Epithelial cell of esophagus (primary cell): ENCODE measurements at places on chromosomes 16 and 17.
A peak's percentile ranks its signal among the peaks of the same experiment; 100 is the strongest.

- no peak for DNase-seq
These were observed 94.0 kb upstream of the METRNL start for GRCh38 chr17:82985428-82985805.

GRCh38 chr17:40358323-40359038, 6.1 kb downstream of the GJD3 start:
- peak; percentile 84 for DNase-seq

GRCh38 chr16:73713778-73714495, 582.7 kb upstream of the PSMD7 start:
- peak; percentile 47 for DNase-seq

DNA sequence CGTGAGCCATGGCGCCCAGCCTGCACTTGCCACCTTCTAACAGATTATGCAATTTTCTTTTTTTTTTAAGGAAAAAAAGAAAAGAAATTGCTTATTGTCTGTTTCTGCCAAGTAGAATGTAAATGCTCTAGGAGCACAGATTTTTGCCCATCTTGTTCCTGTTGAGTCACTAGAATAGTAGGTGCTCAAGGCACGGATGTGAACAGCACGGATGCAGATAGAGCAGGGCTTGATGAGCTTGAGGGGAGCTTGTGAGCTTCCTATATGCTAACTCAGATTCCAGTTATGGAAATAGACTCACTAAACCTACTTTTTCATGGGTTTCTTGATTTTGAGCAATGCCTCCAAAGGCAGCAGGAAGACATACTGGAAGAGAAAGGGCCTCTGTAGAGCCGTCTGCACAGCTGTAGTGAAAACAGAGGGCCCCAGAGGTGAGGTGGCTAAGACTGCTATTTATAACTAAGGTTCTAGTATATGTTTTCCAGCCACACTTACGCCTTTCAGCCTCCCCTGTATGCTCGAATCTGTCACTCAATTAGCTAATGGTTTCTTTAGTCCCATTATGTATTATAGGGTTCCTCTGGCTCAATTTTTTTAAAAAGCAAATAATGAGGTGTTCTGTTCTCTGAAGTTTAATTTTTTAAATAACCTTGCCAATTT, 72.8 kb downstream of the WWP2 start:
- no peak for DNase-seq

GRCh38 chr16:66459878-66460277, 32.8 kb downstream of the BEAN1 start:
- DNase-seq = no peak

DNA sequence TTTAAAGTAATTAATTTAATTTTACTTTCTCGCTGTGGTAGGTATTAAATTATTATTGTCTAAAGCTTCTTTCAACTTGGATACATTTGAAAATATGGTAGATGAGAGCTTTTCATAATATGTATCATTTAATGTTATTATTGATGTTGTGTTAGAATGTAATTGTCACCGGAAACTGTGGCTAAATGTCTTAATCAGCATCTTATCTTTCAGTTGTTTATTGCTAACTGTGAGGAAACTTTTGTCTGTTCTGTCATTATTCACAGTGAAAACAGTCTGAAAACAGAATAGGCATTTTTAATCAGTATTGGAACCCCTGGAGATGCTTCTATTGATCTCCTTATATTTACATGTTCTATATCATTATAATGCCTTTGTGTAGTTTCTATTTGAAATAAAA, 120.7 kb downstream of the STXBP4 start:
- DNase-seq = no peak

DNA sequence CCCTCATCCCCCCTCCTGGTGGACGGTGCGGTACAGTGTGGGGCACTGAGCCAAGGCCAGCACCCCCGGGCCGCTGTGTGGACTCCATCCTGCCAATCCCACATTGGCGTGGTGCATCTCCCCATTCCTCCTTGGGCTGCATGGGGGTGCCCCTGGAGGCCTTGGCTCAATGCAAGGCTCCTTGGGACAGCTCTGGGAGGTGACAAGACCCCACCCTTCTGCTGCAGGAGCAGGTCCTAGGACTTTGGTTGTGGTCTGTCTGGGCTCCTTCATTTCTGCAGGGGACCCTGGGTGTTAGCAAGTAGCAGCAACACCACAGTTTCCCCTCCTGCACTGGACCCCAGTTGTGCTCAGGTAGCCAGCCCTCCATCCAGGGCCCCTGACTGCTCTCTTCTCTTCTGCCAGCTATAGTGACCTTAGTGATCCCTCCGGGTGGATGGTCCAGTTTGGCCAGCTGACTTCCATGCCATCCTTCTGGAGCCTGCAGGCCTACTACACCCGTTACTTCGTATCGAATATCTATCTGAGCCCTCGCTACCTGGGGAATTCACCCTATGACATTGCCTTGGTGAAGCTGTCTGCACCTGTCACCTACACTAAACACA, 1.3 kb downstream of the PRSS21 start:
- no peak for DNase-seq

DNA sequence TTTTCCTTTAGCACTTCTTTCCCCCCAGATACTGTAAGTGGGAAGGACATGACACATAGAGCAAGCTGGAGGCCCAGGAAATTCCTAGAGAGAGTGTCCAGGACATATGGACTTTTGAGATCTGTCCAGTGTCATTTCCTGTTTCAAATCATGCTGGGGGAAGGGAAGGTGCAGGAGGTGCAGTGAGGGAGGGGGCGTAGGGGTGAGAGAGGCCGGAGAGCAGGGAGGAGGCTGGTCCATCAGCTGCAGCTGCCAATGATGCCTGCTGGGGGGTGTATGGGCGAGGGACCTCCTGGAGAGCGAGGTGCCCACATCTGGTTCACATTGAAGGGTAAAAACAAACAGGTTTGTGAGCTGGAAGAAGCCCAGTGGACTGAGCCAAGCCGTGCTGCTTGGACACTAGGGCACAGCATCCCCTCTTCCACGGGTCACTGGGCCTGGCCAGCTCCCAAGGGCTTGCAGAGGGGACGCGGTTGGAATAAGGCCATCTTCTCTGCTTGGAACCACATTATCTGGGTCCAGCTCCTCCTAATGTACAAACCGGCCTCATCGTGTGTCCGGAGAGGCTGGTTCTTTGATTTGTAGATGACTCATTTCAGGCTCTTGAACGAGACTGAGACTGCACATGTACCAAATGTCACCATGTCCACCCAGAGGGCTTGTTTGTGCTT, 70.4 kb upstream of the SMURF2 start:
- peak; percentile 15 for DNase-seq

GRCh38 chr17:70622368-70623260, 453.3 kb downstream of the KCNJ2 start:
- peak; percentile 59 for DNase-seq

GRCh38 chr17:42760652-42761581, at the start of gene RAMP2:
TSS of gene RAMP2 (plus strand) at chr17:42761227. CDS start at chr17:42761262, 35 bp downstream.
- peak; percentile 28 for DNase-seq

DNA sequence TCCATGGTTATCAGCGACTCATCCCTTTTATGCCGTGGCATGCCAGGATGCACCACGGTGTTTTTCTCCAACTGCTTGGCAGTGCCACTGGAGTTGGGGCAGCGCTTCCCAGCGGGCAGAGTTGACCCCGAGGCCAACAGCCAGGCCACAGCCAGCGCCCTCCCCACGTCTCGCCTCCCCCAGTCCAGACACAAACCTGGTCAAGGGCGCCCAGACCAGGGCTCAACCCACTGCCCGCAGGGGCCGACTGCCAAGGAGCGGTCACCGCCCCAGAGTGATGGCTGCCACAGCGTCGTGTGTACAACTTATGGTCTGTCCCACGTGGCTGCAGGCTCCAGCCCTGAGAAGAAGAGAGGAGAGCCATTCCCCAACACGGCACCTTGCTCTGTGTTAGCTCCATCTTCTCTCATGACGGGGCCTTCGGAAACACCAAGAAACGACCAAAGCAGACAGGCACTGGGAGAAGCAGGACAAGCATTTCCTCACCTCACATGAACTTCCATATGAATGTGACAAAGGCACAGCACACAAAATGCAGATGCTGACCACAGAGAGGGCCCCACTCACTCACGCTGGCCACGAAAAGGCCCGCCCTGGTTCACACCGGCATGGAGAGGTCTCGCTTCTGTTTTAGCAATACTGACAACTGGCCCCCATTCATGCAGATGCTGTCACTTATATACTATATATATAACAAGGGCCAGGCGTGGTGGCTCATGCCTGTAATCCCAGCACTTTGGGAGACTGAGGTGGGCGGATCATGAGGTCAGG, 27.0 kb downstream of the AXIN1 start:
- DNase-seq = no peak

GRCh38 chr17:9367156-9367555, 208.5 kb downstream of the STX8 start:
- DNase-seq = no peak

DNA sequence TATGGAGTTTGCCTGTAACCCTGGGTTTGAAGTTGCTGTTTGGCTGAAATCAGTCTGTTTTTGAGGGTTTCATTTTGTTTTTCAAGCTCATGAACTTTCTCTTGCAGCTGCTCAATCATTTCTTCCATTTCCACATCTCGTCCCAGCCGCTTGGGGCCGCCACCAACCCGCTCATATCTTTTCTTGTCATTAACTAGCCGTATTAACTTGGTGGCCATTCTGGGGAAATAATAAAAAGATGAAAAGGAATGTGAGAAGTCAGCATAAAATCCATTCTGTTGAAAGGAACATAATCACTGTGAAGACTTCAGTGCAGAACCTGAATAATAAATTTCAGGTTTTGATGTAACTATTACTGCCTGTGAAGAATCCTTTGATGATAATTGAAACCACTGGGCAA, 11.5 kb downstream of the RPGRIP1L start:
- peak; percentile 8 for DNase-seq

GRCh38 chr16:80100186-80100585, 440.6 kb upstream of the DYNLRB2 start:
- no peak for DNase-seq

DNA sequence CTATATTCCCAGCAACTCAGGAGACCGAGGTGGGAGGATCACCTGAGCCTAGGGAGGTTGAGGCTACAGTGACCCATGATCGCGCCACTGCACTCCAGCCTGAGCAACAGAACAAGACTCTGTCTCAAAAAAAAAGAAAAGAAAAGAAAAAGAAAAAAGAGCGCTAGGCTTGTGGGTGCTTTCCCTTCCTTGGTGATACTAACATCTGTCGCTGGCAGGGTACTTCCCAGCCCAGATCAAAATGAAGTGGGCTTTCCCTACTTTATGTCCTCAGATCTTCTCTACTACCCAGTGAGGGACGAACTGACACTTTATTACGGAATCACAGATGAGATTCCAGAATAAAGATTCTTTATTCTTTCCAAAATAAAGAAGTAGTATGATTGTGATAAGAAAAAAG, 103.8 kb upstream of the NOL11 start:
- no peak for DNase-seq

DNA sequence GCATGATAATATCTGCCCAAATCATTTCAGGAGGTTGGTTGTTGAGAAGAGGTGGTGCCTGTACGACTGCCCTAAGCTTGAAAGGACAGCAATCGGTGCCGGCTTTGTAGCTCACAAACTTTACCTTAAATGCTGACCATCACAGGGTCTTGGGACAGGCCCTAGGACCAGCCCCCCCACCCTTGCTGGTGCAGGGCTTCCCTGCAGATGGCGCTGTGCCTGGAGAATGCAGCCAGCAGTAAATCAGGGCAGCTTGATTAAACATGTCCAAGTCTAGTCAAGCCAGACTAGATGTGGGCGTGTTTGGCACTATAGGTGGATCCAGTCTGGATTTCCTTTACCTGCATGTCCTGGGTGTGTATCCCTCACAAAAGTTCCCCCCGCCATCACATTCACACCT, 135.5 kb upstream of the CRHR1 start:
- peak; percentile 40 for DNase-seq

DNA sequence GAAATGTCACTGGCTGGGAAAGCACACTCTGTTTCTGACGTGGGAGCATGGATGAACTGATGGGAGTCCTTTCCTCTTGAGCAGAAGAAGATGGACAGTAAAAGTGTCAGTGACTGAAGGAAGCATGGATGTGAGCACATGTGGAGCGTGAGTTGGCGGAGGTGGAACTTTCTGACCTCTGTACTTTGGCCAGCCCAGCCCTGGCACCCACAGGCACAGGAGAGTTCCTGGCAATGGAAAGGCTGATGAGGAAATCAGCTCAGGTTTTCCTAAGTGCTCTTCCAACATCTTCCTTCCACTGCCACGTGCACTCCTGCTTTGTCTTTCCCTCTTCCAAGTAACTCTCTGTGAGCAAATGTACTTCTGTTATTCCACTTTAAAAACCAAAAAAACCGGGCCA, 276.8 kb downstream of the NTN1 start:
- no peak for DNase-seq

GRCh38 chr16:11042191-11042590, 97.8 kb downstream of the CLEC16A start:
- DNase-seq = no peak

- no peak for DNase-seq
These were observed 202.5 kb upstream of the MON1B start for GRCh38 chr16:76988526-76988925.

GRCh38 chr17:63940584-63940983, 8.5 kb upstream of the CD79B start:
- no peak for DNase-seq

DNA sequence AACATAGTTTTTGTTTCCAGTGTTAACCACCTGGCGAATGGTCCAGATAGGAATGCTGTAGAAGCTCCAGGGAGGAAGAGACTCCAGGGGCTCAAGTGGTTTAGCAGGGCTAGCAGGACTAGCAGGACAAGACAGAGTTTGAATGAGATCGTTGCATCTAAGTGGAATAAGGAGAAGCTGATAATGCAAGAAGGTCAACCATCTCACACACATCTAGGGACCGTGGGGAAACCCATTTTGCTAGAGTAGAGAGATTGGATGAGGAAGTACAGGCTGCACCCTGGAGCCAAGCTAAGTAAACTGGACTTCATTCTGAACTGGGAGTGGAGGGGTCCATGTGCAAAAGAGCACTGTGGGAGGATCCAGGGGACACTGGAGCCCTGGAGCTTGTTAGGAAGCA, 86.1 kb upstream of the HSBP1 start:
- no peak for DNase-seq

DNA sequence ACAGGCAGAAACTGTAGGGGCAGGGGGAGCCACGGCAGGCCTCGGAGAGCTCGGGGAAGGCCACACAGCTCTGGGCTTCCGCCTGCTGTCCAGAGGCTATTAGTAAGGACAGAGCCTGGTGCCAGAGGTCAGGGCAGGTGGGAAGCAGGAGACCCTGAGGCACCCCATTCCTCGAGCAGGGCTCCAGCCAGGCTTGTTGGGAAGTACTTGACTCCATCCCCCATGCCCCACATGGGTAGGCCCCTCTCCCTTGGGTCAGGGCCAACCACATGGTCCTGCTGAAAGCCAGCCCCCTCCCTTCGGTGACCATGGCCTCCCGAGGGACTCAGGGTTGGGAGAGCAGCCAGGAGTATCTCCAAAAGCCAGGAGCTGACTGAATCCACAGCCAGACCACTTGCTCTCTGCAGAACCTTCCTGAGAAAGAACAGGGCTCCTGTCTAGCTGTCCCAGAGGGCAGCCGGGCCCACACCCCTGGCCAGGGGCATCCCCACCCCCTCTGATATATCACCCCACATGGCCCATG, 17.4 kb upstream of the MPRIP start:
- no peak for DNase-seq

- peak; percentile 99 for DNase-seq
These were observed 42.8 kb downstream of the MRC2 start for GRCh38 chr17:62670202-62670821.
